ENCODE measurements at places on chromosomes 1 and 21.

DNA sequence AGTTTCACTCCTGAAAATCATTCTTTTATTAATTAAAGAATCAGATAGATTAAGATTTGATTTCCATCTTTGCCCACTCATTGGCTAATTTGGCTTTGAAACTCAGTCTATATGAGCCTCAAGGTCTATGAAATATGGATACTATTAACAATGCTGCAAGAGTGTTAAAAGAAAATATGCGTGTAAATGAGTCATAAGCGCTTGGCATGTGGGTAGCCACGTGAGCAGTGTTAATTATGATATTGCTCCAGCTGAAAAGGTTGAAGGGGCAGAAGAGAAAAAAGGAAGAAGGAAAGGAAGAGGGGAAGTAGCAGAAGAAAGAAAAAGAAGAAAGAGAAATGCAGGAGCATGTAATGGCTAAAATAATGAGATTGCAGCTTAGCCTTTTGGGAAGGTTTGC is 151.4 kb downstream of the CHRM3 start:
- DNase-seq: no peak

GRCh38 chr1:155207806-155208540 is at the start of gene THBS3:
TSS of gene THBS3 (minus strand) at chr1:155207897. CDS start at chr1:155207876, 21 bp downstream.
- no peak for DNase-seq

GRCh38 chr1:232110281-232111090 is 483.9 kb downstream of the DISC1 start:
- DNase-seq: no peak

DNA sequence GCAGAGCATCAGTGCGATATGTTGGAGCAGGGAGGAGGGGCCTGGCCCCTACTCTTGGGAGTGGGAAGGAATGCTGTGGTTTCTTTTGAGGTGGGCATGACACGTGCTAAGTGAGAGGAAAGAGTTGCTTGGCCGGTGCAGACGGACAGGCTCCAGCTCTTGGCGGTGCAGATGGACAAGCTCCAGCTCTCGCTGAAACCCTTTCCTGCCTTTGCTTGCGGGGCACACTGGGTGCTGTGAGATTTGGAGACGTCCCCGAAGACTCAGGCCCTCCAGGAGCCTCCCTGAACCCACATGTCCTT is 15.9 kb downstream of the PDXK start:
- no peak for DNase-seq

DNA sequence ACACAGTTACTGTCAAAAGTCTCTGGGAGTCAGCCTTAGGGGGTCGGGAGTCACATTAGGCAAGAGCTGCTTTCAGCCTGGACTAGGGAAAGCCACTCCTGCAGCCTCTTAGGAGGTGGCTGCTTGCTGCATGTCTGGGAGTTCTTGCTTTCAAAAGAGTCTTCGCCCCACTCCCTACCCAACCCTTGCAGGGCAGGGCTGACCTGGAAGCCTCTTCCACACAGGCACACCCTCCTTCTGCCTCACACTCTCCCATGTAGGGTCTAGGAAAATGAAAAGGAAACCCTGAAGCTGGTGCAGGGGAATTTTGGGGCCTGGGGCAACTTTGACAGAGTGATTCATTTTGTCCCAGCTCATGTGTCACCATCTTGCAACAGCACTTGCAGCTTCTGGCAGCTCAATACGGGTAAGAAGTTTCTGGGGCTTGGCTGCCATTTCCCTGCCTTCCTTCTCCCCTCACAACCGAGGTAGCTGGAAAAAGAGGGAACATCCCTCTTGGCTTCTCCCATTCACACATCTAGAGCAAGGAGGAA is 37.3 kb downstream of the KCND3 start:
- no peak for DNase-seq

DNA sequence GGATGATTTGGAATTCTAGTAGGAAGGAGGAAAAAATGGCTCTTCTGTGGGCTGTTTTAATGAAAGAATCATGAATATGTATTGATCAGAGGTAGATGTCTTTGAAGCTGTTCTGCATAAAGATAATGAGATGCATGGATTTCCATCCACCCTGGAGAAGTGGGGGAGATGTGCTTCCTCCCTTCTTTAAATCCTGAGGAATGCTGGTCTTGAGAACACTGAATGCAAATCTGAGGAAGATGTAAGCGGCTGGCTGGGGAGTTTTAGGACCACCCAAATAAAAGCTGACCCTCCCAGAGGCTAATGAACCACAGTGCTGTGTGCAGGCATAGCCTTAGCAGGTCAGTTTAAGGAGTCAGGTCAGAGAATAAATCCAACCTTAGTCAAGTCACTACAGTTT is 37.3 kb downstream of the ZMYND12 start:
- DNase-seq: no peak

- DNase-seq: no peak
These were observed 6.7 kb downstream of the CITED4 start for GRCh38 chr1:40855513-40855912.

GRCh38 chr1:220669005-220669404 is 21.2 kb upstream of the C1orf115 start:
- no peak for DNase-seq

GRCh38 chr1:186617926-186618325 is 62.3 kb downstream of the PTGS2 start:
- no peak for DNase-seq

DNA sequence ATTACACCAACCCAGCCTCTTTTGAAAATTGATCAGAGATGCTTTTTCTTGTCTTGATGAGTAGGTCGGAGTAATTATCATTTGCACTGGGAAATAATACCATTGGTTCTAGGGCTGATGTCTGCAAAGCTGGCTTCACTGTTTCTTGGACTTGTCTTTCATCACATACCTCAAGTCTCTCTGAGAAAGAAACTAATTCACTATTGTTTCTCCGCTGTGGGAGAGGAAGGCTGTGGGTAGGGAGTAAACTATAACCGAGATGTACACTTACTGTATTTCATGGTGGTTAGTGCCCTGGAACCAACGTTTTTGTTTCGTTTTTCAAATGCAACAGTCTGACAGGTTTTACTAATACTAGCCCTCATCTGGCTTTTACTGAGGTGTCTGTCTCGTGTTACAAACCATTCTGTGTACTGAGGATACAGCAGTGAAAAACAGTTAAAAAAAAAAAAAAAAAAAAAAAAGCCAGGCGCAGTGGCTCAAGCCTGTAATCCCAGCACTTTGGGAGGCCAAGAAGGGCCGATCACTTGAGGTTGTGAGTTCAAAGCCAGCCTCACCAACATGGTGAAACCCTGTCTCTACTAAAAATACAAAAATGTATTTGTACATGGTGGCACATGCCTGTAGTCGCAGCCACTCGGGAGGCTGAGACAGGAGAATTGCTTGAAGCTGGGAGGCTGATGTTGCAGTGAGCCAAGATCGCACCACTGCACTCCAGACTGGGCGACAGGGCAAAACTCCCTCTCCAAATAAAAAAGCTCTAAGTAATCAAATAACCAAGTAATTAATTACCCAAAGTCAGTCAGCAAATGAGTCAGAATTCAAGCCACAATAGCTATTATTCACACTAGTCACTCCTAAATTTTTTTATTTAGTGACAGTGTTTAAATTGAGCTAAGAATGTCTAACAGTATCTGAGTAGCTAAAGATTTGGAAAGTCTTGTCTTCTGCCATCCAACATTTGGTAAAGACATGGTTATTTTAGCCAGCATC is 23.3 kb downstream of the TOMM20 start:
- no peak for DNase-seq

DNA sequence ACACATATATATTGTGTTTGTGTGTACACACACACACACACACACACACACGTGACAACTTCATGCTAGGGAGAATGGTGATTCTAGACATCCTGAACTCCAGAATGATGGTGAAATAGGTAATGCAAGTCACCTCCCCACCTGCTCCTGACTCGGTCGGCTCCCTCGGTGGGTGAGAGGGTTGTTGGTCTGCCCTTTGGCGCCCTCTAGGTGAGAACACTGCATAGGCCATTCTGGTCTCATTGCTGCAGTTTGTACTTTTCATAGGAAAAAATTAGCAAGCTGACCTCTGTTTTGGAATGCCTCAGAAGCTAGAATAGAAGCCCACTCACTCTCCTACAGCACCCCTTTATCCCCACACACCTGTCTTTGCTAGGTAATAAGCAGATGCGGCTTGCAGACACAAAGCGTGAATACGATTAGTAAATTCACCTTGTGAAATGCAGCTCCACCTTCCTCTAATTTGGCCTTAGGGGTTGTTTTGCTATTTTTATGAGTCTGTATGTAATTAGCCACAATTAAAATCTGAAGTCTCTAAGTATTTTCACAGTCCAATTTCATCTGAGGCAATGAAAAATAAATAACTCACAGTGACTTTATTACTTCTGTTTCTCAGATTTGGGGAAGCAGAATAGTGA is 130.0 kb upstream of the KCNJ15 start:
- DNase-seq: peak; percentile 15

- no peak for DNase-seq
These were observed 51.3 kb upstream of the PLA2G2C start for GRCh38 chr1:20237646-20238045.

GRCh38 chr1:29986986-29987385 is 736.4 kb downstream of the MATN1 start:
- no peak for DNase-seq

DNA sequence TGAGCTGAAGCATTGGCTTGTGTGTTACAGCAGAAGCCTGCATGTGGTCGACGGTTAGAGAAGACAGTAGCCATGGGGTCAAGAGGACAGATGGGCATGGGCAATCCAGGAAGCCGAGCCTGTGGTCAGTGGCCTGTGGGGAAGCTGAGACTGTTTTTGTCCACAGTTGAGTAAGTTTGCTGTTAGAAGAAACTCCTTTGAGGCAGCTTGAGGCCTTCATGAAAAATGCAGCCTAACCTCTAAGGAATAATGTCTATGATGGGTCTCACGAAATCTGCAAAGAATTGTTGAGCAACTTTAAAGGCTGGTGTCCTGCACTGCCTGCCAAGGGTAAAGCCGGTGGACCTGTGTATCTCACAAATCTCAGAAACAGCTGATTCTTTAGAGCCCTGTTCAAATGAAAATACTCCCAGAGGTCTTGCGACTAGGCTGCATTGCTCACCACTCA is 322.4 kb downstream of the SETD4 start:
- no peak for DNase-seq

- DNase-seq: no peak
These were observed 2.4 kb downstream of the PTPN14 start for GRCh38 chr1:214548988-214549387.

- no peak for DNase-seq
These were observed 894 bp downstream of the TCEA3 start for GRCh38 chr1:23423415-23424292.

DNA sequence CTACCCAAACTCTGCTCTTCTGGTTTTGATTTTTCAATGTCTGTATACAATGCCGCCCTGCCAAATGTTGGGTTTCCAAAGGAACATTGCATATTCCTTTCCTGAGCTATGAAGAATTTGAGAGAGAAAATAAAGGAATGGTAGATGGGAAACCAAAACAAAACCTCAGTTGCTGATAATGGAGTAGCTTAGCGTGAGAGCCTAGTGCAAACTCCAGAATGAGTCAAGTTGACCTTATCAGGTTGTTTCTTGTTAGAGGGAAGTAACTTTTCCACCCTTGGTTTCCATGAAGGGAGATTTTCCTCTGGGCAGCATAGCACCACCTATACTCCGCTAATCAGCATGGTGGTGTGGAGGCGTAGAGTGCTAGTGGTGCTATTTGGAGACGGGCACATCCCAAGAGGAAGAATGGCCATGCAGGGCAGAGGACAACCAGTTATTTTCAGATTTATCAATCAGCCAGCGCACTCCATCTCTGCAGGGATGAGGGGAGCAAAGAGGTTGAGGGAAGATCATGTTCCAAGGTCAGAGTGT is 51.6 kb downstream of the BACH1 start:
- DNase-seq: no peak

DNA sequence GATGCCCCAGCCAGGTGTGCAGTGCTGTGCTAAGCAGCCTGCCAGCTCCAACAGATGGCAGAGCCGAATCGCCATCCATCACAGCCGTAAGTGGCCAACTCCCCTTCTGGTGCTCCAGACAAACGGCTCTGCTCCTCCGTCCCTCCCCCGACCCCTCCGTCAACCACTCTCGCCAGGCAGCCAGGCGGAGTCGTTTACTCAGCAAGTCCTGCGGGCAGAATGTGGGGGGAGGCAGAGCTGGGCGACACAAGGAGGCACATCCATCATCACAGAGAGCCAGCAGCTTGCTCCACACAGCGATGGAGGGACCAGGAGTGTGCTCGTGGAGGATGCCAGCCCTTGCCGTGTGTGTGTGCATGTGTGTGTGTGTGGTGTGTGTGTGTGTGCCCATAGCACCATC is 206.6 kb upstream of the GRIK3 start:
- no peak for DNase-seq
